Caco-2 (cell line): ENCODE measurements at places on chromosomes 16 and 17.

DNA sequence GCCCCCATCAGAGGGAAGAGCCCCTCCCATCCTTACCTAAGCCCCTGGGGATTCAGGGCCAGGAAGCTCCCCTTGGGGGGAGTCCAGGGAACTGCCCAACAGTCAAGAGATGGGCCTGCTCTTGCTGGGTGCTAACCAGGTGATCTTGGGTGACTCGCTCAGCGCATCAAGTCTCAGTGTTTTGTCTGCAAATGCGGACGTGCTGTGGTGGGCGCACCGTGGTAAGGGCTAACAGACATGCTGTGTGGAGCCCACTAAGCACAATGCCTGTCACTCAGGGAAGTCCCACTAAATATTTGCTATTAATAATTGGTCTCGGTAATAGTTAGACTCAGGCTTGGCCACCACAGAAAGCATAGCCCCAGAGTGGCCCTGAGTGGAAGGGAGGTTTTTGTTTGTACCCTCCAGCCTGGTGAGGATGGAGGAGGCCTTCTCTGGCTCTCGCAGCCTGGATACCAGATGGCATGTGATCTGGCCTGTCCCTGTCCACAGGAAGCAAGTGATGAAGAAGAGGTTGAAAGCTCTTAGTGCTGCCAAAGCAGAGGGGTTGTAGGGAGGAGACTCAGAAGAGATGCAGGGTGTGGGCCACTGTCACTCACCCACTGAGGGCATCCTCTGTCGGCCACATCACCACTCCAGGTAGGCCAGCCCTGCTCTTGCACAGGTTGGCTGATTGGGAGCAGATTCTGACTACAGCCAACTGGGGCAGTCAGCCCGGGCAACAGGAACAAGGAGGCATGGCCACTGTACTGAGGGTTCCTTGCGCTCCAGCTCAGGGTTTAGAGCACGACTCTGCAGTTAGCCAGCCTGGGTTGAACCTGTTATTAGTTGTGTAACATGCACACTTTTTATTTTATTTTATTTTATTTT lies 69.8 kb upstream of the KSR1 start:
- no peak for DNase-seq

GRCh38 chr17:77354420-77354669 lies 213.6 kb downstream of the SEC14L1 start:
- no peak for DNase-seq

- DNase-seq: no peak
These were observed 18.7 kb upstream of the SUPT4H1 start for GRCh38 chr17:58370716-58371115.

DNA sequence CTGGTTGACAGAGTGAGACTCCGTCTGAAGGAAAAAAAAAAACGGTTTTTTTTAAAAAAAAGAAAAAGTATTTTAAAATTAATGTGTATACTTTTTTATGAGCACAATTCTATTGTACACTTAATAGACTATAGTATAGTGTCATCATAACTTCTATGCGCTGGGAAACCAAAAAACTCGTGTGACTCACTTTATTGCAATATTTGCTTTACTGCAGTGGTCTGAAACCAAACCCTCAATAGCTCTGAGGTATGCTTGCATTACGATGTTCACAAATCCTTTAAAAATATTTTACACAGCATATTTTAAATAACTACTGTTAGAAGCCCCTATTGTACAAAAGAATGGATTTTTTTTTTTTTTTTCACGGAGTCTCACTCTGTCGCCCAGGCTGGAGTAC lies 12.4 kb upstream of the MAP2K6 start:
- DNase-seq: no peak

- DNase-seq: no peak
These were observed 38.8 kb upstream of the C16orf82 start for GRCh38 chr16:27027971-27028370.

DNA sequence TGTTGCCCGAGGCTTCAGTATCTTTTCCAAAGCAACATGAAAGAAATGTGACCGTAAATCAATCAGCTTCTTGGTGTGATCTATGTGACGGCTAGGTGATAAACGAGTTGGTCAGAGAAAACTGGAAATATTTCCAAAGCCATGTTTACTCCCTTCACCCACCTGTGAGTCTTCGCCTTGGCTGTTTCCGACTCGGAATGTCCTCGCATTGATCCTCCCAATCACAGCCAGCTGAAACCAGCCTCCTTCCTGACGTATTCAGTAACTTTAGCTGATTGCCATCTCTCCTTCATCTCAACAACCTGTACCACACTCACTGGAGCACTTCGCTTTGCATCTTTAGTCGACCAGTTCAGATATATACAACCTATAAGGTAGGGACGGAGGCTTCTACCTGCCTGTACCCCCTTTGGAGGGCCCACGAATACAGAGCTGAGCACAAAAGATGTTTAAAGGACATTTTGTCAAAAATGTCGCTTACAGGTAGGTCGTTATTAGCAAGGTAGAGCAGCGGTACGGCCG lies 705 bp downstream of the KRABD2 start:
- no peak for DNase-seq

- DNase-seq: no peak
These were observed 6.5 kb downstream of the MARCHF10 start for GRCh38 chr17:62801553-62802114.
